A549 treated with CpdA at 1 μM for 4 hours (cell line): ENCODE measurements at places on chromosomes 2 and 18. TPM values are rescaled to one million over a fixed set of nuclear protein-coding genes. Genes with fewer than 3 reads are reported as not detected.

Gene CCDC74B
- 5.0 to 7.5 TPM (median 5.8 TPM) in 5 replicates for total RNA-seq

Gene GIGYF2
- total RNA-seq, result 23.9 to 31.4 TPM (median 28.4 TPM) in 5 replicates

Gene OXER1
- not detected in 5 replicates for total RNA-seq

Gene ANKRD30BL
- not detected in 5 replicates for total RNA-seq

Gene GRHL1
- 0.77 to 1.6 TPM (median 0.81 TPM) in 5 replicates for total RNA-seq

Gene NETO1
- not detected in 5 replicates for total RNA-seq

Gene ANKZF1
- total RNA-seq, result 16.9 to 25.9 TPM (median 21.0 TPM) in 5 replicates

Gene RFTN2
- total RNA-seq, result not detected in 5 replicates
